ENCODE measurements at places on chromosomes 12 and 14. TPM values are rescaled to one million over a fixed set of nuclear protein-coding genes. Genes with fewer than 3 reads are reported as not detected.

DNA sequence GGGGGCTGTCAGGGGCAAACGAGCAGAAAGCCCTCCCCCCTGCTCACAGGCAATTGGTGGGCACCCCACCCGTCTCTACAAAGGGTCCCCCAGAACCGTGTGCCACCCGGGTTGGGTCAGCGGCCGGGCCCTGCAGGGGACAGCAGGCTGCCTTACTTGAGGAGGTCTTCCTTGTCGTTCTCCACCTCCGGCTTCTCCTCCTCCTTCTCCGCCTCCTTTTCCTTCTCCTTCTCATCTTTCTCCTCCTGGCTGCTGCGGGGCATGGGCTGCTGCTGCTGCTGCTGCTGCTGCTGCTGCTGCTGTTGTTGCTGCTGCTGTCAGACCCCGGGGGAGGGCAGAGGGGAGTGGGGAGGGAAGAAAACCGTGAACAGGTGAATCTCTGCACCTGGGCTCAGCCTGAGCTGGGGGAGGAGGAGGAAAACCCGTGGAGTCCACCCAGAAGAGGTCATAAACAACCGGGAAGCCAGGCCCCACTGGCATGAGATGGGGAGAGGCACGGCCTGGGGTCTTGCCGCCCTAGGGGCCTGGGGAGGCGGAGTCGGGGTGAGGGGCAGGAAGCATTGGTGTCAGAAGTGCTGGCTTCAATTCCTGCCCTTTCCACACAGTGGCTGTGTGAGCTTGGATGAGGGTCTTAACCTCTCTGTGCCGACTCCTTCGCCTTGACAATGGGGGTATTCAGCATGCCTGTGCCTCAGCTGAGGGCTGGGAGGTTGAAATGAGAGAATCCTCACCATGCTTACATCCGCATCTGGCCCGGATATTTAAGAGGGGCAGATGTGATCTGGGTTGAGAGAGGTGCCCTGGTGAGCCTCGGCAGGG is 107.6 kb downstream of the RFLNA start:
- DNase-seq, result no peak

Gene SLC25A21
- 1.3 TPM for total RNA-seq

Gene FANCM
- 12.5 TPM for total RNA-seq

DNA sequence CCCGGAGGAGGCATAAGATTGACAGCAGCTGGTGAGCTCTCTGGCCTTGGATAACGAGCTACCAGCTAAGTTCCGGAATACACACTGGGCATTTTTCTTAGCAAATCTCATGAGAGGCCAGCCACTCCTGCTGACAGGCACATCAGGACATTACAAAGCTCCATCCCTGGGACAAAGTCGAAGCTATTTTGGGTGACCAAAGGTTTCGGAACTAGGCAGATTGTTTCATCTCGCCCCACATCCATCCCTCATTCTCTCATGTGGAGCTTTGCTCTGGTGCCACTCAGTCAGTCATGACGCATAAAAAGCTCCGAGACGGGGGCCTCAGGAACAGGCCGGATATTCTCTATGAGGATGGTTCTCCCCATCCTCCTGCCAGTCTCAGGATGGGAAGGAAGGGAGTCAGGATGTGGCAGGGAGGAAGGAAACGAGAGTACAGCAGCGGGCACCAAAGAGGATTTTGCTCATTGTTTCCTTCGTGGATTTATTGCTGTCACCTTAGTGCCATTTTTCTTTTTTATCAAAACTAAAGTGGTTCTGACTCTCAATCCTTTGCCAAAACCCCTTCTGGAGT is 253.1 kb upstream of the FKBP4 start:
- DNase-seq, result peak; percentile 27

Data from tongue (tissue), 3 donors.